Kidney epithelial cell (primary cell): ENCODE measurements at places on chromosomes 6 and 20.

- DNase-seq = no peak
Observed at GRCh38 chr6:15242937-15243614, 2.8 kb upstream of the JARID2 start.

- no peak for DNase-seq
Observed at GRCh38 chr6:117423754-117424153, 2.0 kb downstream of the ROS1 start.

DNA sequence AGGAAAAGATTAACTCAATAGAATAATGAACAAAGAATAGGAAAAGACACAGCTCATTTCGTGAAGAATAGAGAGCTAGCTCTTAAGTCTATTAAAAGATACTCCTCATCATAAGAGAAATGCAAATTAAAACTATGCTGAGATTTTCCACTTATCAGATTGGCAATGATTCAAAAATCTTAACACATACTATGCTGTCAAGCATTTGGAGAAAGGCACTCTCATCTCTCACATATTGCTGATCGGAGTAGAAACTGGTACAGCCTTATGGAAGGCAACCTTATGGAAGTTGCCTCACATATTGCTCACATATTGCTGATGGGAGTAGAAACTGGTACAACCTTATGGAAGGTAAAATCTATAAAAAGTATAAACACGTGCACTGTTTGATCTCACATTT lies 21.4 kb upstream of the PLAGL1 start:
- no peak for DNase-seq

DNA sequence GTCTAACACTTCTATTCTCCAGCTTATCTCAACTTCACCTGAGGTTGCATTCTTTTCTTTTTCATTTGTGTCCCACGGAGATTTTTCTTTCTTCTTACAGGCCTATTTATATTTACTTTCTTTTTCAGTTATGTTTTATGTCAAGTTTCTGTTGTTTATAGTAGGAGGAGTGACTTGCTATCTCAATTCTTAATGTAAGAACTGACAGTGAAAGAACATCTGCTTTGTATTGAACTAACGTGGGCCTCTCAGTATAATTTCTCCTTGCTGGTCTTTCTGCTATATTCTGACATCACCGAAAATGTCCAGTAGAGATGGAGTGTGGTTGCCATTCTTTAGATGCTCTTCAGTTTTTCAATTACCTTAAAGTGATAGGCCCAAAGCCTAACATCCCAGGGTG lies 521.7 kb downstream of the EPM2A start:
- DNase-seq = no peak

GRCh38 chr6:73134588-73134987 lies 90.7 kb downstream of the KHDC1L start:
- DNase-seq = no peak

GRCh38 chr20:6502219-6502618 lies 265.3 kb upstream of the BMP2 start:
- DNase-seq = no peak

GRCh38 chr6:36627141-36627540 lies 33.0 kb downstream of the SRSF3 start:
- DNase-seq = no peak

- no peak for DNase-seq
Observed at GRCh38 chr6:84774157-84774984, 10.0 kb upstream of the TBX18 start.

DNA sequence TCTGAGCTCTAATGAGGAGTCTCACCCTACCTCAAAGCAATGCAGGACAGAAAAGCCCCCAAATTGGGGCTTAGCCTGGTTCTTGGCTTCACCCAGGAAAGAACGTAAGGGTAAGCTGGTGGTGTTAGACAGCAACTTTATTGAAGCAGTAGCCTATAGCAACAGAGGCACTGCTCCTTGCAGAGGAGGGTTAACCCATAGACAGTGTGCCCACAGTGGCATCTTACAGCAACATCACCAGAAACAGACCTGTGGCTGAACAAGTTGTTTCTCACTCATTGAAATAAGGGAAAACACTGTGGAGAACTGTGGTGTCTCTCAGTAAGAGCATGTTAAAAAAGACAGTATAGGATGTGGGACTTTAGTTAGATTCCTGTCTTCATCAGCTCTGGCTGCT lies 80.4 kb upstream of the SPTLC3 start:
- no peak for DNase-seq

GRCh38 chr6:148967011-148967520 lies 220.2 kb downstream of the UST start:
- no peak for DNase-seq

- no peak for DNase-seq
Observed at GRCh38 chr6:99353126-99353525, 3.7 kb upstream of the FAXC start.

DNA sequence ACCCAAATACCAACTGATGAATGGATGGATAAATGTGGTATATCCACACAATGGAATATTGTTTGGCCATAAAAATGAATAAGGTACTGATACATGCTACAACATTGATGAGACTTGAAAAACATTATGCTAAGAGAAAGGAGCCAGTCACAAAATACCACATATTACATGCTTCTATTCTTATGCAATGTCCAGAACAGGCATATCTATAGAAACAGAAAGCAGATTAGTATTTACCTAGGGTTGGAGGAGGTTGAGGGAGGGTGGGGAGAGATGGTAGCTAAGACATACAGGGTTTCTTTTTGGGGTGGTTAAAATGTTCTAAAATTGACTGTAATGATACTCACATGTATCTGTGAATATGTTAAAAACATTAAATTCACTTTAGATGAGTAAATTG lies 24.8 kb upstream of the TBX18 start:
- DNase-seq = no peak

- no peak for DNase-seq
Observed at GRCh38 chr6:558089-558488, 98.8 kb downstream of the HUS1B start.

GRCh38 chr6:161300823-161301222 lies 27.0 kb upstream of the AGPAT4 start:
- DNase-seq = no peak

- no peak for DNase-seq
Observed at GRCh38 chr6:42786525-42786985, 4.7 kb downstream of the BICRAL start.

DNA sequence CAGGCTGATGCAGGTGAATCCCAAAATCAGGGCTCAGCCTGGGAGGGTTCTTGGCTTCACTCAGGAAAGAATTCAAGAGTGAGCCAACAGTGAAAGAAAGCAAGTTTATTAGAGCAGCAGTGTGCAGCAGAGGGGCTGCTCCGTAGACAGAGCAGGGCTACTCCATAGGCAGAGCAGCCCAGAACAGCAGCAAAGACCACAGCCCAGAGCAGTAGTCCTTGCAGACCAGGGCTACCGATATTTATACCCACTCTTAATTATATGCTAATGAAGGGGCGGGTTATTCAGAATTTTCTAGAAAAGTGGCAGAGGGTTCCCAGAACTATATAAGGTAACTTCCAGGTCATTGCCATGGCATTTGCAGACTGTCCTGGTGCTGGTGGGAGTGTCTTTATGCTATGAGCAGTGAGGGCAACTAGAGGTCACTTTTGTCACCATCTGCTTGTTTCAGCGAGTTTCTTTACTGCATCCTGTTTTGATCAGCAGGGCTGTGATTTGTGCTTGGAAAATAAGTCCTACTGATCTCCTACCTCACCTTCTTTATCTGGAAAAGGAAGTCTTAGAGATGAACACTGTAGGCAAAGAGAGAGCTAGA lies 39.8 kb upstream of the PTPN1 start:
- DNase-seq = no peak

- DNase-seq = no peak
Observed at GRCh38 chr6:145406783-145407182, 328.5 kb downstream of the EPM2A start.

DNA sequence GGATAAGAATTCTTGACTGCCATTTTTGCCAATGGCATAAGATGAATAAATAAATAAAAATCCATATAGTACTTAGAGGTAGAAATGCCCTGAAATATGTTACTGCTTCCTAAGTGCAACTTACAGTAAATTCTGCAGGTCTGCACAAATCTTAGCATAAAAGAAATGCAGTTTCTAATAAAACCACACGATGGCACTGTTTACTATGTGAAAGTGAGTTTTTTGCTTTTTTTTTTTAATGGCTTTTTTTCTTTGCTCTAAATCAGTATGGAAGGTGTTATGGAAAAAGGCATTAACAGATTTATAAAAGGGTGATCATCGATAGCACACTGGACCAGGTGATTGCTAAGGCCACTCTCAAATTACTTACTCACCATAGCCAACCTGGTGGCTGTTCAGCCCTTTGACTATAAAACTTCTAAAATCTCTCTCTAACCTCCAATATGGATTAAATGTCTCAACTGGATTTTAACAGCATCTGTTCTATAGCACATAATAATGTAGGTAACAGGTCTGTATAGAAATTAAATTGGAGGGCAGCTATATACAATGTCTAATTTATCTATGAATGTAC lies 45.8 kb downstream of the AHI1 start:
- no peak for DNase-seq

- DNase-seq = no peak
Observed at GRCh38 chr6:50832912-50833311, 14.2 kb downstream of the TFAP2B start.

DNA sequence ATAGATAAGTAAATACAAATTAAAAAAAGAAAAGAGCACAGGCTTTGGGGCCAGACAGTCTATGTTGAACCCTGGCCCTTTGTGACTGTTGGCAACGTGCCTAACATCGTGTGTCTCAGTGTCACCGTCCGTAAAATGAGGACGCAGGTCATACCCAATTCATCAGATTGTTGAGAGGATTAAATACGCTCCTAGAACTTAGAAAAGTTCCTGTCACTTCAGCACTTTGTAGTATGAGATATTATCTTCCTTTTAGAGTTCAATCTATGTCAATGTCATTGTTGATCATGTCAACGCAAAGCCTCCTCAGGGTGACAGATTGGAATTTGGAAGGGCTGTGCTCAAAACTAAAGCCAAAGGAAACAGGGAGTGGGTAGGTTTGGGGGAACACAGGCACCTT lies 21.7 kb downstream of the SERPINB1 start:
- DNase-seq = no peak

GRCh38 chr6:74075323-74075722 lies 379.3 kb downstream of the CD109 start:
- DNase-seq = no peak
